NCI-H524 (cell line): ENCODE measurements at places on chromosomes 16 and 17.
A peak's percentile ranks its signal among the peaks of the same experiment; 100 is the strongest.

DNA sequence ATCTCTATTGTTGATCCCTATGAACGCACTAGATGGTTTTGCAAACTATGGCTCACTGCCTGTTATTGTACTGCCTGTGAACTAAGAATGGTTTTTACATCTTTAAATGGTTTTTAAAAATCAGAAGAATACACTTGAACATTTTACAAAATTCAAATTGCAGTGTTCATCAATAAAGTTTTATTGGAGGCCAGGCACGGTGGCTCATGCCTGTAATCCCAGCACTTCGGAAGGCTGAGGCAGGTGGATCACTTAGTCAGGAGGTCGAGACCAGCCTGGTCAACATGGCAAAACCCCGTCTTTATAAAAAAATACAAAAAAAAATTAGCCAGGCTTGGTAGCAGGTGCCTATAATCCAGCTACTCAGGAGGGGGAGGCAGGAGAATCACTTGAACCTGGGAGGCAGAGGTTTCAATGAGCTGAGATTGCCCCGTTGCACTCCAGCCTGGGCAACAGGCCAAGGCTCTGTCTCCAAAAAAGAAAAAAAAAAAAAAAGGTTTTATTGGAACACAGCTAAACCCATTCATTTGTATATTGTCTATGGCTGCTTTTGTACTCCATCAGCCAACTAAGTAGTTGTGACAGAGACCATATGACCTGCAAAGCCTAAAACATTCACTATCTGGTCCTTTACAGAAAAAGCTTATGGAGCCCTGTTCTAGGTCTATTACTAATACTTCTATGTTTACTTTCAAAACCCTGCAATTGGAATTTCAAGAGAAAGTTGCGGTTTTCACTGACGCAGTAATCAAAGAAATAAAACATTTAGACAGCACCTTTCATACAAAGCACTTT is 18.9 kb downstream of the IKZF3 start:
- no peak for DNase-seq

DNA sequence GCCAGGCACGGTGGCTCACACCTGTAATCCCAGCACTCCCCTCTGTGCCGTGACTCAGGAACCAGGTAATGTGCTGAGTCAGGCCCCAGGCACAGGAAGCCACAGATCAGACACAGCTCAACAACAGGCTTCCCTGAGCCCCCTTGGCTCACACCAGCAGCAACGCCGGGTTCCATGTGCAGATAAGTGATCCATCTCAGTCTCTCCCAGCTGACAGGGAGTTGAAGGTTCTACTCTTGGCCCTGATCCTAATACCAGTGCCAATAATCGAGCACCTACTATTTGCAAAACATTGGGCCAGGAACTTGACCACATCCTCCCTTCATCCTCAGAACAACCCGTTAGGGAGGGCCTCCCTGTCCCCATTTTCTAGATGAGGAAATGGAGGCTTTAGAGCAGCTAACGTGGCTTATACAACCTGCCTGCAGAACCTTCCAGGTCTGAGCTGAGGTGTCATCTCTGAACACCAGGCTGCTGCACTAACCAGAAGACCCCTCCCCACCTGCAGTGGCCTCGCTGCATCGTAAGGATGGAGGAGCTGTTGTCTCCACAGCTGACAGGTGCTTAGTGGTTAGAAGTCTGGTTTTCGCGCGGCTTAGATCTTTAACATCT is 64.8 kb upstream of the AMZ2 start:
- DNase-seq, result no peak

GRCh38 chr17:81035521-81036196 is 708 bp downstream of the BAIAP2 start:
- DNase-seq, result no peak

GRCh38 chr16:4314532-4315185 is 1.2 kb upstream of the GLIS2 start:
- DNase-seq, result peak; percentile 68

DNA sequence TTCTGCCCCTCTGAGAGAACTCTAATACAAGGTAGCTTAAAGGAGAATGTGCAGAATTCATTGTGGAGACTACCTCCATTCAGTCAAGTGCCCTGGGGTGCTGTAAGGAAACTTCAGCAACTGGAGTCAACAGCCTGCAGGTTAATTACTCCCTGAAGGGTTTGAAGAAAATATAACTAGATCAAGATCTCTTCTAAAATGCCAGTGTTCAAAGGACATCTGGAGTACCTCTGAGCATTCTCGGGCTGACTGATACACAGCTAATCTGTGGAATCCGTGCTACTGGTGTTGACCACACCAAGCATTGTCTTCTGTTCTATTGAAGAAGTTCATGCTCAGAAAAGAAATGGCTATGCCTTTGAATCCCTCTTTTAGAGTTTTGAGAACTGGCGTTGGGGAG is 11.5 kb upstream of the ATXN1L start:
- no peak for DNase-seq

DNA sequence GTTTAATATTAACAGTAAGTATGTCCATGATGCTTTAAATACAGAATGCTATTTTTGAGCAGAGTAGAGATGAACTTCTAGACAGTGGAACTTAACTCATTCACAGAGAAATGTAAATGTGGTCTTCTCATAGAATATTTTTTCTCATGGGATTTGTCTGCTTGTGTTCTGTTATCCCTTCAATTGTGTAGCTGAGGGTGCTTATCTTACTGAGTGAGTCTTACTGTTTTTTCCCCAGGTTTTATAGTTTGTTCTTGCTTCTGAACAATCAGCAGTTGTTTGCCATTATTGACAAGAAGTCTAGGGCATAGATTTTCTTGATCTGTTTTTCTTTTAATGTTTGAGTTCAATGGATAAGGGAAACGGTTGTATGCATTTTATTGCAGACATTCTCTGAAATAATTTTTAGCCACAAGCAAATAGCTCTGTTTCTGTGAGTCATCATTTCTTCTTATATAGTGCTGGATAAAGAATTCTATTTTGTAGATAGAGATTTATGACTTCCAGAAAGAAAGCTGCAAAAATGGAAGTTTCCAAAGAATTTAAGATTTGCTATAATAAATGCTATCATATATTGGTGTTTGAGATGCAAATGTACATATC is 60.5 kb downstream of the NF1 start:
- no peak for DNase-seq

DNA sequence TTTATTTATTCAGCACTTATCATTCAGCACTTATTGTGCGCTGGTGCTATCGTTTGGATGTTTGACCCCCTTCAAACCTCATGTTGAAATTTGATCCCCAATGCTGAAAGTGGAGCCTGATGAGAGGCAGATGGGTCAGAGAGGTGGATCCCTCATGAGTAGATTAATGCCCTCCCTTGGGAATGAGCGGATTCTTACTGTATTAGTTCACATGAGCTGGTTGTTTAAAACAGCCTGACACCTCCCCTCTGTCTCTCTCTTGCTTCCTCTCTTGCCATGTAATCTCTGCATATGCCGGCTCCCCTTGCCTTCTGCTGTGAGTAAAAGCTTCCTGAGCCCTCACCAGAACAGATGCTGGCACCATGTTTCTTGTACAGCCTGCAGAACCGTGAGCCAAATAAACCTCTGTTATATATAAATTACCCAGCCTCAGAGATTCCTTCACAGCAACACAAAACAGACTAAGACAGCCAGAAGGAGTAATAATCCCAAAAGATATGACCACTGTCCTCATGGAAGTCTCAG is 111.1 kb downstream of the CACNG3 start:
- DNase-seq, result peak; percentile 66

GRCh38 chr17:7523033-7523432 is 25.8 kb upstream of the TNFSF12 start:
- DNase-seq, result no peak

- no peak for DNase-seq
These were observed 10.8 kb downstream of the ZG16B start for GRCh38 chr16:2840914-2841313.

DNA sequence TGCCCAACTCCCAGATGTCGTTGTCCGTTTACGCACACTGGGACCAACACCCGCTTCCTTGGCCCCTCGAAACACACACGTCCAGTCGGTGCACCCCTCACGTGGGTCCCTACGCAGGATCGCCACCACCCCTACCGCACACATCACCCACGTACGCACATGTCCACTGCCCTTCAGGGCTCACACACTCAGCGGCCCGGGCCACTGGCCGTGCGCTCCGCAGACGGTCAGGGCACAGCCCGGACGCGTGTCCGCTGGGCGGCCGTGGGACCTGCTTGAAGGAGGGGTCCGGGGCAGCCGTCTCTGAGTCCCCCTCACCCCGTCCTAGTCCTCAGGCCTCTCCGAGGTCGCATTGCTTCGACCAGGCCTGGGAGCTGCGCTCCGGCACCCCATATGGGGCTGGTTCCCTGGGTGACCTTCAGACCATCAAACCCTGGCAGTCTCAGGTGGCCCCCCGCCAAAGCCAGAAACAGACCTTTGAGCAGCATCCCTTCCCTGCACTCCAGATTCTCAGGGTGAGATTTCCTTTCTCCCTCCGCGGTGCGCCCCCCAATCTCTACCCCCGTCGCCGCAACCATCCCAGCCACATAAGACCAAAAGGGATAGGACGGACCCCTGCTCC is 914 bp upstream of the GPRC5B start:
- no peak for DNase-seq

GRCh38 chr17:73769479-73769878 is 125.2 kb upstream of the SDK2 start:
- no peak for DNase-seq

DNA sequence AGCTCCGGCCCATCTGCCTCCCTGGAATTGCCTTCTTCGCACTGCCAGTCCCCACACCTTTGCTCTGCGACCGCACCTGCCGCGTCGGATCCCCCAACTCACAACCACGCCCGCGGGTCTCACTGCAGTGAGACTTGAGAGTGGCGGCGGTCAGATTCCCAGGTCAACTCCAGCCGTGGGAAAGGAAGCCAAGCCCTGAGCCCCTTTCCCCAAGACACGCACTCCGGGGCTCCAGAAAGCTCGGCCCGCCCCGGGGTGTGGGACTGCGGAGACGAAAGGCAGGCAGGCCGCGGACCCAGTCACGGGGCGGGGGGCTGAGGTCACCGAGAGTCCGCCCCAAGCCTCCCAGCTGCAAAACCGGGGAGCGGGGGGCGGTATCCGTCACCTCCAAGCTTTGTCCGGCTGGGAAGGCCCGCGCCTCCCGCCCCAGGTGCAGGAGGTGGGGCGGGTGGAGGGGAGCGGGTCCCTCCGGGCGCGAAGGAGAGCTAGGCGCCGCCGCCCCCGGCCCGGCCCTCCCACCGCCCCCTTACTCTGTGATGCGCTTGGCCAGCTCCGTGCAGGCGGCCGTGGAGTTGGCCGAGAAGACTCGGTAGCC is 615 bp downstream of the PRPSAP1 start:
- DNase-seq, result peak; percentile 45

DNA sequence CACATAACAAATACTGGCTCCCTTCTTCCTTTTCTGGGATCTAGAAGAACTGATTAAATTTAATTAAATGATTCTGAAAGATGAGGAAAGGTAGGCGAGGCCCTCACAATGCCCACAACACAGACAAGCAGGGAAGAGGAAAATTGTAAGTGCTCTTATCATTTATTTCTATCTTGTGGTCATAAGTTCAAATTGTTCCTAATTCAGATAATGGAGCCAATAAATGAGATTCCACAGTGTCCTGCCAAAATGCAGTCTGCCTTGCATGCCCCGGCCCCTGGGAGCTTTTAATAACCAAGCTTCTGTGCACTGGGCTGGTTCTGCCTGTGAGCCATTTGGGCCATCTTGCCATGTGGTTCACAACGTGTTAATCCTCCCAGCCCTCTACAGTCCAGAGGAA is 97.0 kb downstream of the CMC2 start:
- peak; percentile 54 for DNase-seq

GRCh38 chr17:31746884-31747495 is 112.1 kb downstream of the COPRS start:
- no peak for DNase-seq

GRCh38 chr17:6455321-6455705 is 11.1 kb downstream of the PIMREG start:
- DNase-seq, result no peak

GRCh38 chr16:77551357-77551756 is 116.5 kb upstream of the ADAMTS18 start:
- DNase-seq, result no peak

GRCh38 chr17:46732160-46732559 is 86.3 kb downstream of the WNT3 start:
- DNase-seq, result no peak

DNA sequence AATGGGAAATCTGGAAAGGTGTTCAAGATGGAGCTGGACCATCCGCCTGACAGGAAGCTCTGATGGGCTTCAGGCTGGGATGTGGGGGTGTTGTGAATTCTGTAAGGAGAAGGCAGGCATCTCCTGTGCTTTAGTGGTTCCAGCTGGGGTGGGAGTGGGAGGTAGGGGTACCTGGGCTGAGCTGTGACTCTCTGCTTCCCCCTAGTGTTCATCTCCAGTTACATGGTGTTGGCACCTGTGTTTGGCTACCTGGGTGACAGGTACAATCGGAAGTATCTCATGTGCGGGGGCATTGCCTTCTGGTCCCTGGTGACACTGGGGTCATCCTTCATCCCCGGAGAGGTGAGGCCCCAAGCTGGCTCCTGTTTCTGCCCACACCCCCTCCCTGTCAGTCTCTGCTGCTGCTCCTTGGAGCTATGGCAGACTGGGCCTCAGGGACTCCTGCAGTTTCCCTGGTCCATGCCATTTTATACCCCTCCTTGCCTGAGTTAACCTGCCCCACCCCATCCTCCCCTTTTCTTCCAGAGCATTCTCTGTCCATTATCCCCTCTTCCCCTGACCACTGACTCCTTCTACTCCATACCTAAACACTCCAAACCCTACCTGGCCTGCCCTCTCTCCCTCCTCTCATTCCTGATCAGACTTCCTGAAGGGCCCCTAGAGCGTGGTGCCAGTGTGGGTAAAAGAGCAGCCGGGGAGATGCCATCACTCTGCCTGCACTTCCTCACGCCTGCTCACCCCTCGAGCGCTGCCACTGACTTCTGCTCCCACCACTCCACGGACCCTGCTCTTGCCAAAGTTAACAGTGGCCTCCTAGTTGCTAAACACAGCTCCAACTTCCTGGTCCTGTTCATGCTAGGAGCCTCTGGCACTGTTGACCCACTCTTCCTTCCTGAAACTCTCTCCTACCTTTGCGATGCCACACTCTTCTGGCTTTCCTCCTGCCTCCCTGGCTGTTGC is 3.4 kb downstream of the SPNS1 start:
- peak; percentile 26 for DNase-seq

DNA sequence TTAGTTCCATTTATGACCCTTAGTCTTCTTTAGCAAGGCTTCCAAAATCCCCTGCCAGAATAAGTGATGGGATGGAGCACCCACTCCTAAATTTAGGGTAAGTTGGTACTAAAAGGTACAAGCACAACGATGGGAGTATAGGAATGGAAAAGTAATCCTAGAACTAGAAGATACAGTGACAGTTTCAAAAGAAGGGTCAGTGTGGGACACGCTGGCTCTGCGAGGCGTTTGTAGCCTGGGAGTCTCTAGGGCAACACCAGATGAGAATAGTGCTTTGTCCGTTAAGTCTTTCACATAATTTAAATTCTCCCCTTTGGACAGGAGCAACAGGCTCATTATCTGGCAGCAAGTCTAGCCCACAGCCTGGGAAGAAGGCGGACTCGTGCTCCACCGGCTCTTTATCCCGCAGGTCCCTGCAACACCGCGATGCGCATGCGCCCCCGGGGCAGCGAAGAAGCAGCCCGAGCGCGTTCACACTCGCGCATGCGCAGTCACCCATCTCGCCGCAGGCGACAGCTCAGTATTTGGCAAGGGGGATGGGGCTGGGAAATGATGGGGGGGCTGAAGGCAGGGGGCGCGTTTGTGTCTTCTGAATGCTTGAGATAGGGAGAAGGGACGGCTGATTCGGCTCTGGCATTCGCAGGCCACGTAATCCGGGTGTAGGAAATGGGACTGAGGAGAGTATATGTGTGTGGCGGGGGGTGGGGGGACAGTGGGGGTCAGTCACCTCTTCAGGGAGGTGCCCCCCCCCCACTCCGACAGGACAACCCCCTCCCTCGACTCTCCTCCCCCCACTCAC is 564 bp downstream of the SPOP start:
- peak; percentile 91 for DNase-seq
